Cardiac fibroblast (primary cell): ENCODE measurements at places on chromosomes 2 and 18.

- no peak for DNase-seq
These were observed at the start of gene CTLA4 for GRCh38 chr2:203867561-203868200. Gene CTLA4 (plus strand): TSS chr2:203867771. CDS start chr2:203867943, 172 bp downstream.

GRCh38 chr2:211996857-211997256, 541.7 kb downstream of the ERBB4 start:
- no peak for DNase-seq

GRCh38 chr2:8457092-8457481, 224.8 kb upstream of the ID2 start:
- DNase-seq, result no peak

DNA sequence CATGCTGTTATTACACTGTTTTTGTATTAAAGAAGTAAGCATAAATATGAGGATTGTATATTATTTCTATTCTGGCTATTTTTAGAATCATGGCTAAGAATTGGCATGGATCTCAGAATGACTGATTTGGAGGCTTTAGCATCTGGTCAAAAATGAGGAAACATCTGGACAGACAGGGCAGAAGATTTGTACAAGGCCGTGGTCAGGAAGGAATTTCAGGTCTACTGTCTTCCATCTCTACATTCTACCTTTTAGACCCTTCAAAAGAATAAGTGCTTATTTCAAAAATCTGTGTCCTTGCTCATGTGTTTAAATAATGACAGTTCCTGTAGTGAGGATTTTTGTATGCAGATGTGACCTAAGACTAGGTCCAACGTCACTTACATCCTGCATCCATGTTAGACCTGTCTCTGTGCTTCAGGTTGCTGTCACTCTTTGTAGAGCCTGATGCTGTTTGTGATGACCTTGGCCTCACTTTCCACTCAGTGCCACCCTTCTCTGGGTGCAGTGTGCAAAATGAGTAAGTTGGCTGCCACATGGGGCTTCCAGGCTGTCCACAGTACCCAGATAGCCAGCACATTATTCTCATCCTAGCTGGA, 54.7 kb upstream of the B3GNT2 start:
- DNase-seq, result no peak

DNA sequence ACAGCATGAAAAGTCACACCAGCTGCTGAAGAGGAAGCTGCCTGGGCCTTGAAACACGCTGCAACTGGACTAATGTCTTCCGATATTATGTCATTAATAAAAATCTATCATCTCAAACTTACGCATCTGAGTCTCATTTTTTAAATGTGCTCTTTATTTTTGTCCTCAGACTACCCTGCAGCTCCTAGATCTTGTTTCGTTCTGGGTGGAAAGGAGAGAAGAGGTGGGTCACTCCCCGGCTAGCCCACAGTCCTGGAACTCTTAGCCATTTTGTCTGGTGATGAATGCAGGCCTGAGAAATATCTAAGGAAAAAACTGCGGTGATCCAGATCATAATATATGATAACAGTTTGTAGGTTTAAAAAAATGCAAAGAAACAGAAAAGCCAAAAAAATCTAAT, 73.3 kb downstream of the TXNL1 start:
- no peak for DNase-seq

GRCh38 chr18:47247416-47248114, 3.9 kb downstream of the SKOR2 start:
- no peak for DNase-seq

DNA sequence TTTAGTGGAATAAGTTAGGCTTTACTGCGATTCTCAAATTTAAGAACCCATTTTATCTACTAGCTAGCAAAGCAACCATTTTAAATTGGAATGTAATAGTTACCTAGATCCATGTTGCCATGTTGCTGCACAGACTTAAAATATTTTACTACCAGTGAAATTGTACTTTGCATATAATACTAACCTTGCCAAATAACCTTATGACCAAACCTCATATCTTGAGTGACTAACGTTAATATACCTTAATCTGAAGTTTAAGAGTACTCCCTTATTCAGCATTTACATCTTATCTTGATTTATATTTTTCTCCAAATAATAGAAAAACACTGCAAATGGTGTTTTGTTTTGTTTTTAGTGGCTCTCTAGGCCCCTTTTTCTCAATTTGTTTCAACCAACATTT, 50.3 kb upstream of the NAB1 start:
- no peak for DNase-seq

DNA sequence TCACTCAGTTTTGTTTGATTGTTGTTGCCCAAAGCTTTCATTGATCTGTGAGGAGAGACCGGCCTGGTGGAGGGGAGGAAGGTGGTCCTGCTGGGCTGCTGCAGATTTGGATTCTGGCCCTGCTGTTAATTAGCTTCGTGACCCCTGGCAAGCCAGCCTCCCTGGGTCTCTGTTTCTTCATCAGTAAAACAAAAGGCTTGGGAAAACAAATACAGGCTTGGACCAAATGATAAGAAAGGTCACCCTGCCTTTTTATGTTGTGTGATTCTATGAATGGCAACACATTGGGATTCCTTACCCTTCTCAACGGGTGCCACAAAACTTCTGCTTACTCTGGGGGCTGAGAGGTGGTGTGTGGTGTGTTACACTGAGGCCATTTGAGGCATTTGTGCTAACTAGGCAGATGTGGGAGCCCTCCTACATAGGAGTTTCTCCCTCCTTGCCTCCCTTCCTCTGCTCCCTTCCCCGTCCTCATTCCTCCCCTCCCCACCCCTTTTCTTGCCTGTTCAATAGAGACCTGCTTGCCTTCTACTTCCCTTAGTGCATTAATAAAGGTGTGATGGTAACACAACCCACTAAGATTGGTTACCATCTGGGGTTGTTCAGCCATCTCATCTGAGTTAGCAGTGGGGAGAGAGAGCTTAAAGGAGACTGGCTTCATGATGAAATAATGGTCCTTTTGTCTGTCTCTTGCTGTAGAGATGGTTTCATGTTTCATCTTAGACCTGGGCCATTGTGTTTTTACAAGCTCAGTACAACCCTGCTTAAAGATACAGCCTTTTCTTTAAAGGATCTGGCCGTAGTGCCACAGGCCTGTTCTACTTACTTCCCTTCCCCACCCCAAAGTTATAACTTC, 96.2 kb downstream of the TANC1 start:
- peak; percentile 52 for DNase-seq

DNA sequence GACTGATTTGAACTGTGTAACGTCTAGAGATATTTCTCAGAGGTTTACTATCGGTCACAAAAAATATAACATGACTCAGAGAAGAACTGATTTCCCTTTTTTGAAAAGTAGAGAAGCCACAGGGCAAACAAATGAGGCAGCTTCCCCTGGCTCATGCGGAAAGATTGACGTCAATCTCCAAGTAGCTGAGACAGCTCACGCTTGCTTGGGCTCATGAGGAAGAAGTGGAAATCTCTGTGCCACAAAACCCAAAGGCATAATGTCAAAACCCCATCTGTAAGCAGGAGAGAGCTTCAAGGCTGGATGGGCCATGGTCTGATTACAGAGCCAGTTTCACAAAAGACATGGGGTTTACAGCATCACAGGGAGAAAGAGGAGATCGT, 188.1 kb downstream of the ARL4C start:
- peak; percentile 73 for DNase-seq
